ENCODE measurements at places on chromosomes 12 and 14. TPM values are rescaled to one million over a fixed set of nuclear protein-coding genes. Genes with fewer than 3 reads are reported as not detected.

The CD163 gene
- not detected for total RNA-seq

The FAM186B gene
- total RNA-seq = 0.82 TPM

The GYS2 gene
- total RNA-seq = not detected

The CLEC1B gene
- not detected for total RNA-seq

The ARHGAP9 gene
- total RNA-seq = 153 TPM

The PTHLH gene
- total RNA-seq = not detected

The DTD2 gene
- 13.5 TPM for total RNA-seq

The MAP1LC3B2 gene
- 2.1 TPM for total RNA-seq

The PLBD1 gene
- not detected for total RNA-seq

The OTX2 gene
- not detected for total RNA-seq

The ADCY4 gene
- total RNA-seq = 4.6 TPM

The CLEC9A gene
- total RNA-seq = not detected

The IL22 gene
- 0.89 TPM for total RNA-seq

The OLR1 gene
- total RNA-seq = not detected

The PRR4 gene
- 2.1 TPM for total RNA-seq

The CHPT1 gene
- total RNA-seq = 20.2 TPM

The RBM25 gene
- total RNA-seq = 91.8 TPM

The PHC1 gene
- 19.7 TPM for total RNA-seq

The POMT2 gene
- 14.7 TPM for total RNA-seq

The SERPINA10 gene
- total RNA-seq = not detected

The COL2A1 gene
- 0.14 TPM for total RNA-seq

The TAS2R19 gene
- total RNA-seq = 3.5 TPM

The PRKD1 gene
- total RNA-seq = not detected

The ISCU gene
- total RNA-seq = 115 TPM

The SLC25A47 gene
- total RNA-seq = not detected

The KCNK10 gene
- not detected for total RNA-seq

The CCDC175 gene
- not detected for total RNA-seq

The PRPH gene
- total RNA-seq = 1.7 TPM

The OTOGL gene
- total RNA-seq = not detected

The TSPAN11 gene
- total RNA-seq = 0.28 TPM

The ZNF385A gene
- total RNA-seq = 2.8 TPM

The HIGD1C gene
- not detected for total RNA-seq

The EGLN3 gene
- 2.6 TPM for total RNA-seq
